Stimulated activated naive CD8-positive, alpha-beta T cell treated with anti-CD3 and anti-CD28 coated beads, Interleukin-15, Interleukin-2, amounts not matched to agents 100 U/mL and 50 U/mL, for 24 hours (primary cell): ENCODE measurements at places on chromosomes 1 and 21.
A peak's percentile ranks its signal among the peaks of the same experiment; 100 is the strongest.

- no peak for DNase-seq
Observed at GRCh38 chr1:168343566-168343965, 62.9 kb downstream of the TBX19 start.

DNA sequence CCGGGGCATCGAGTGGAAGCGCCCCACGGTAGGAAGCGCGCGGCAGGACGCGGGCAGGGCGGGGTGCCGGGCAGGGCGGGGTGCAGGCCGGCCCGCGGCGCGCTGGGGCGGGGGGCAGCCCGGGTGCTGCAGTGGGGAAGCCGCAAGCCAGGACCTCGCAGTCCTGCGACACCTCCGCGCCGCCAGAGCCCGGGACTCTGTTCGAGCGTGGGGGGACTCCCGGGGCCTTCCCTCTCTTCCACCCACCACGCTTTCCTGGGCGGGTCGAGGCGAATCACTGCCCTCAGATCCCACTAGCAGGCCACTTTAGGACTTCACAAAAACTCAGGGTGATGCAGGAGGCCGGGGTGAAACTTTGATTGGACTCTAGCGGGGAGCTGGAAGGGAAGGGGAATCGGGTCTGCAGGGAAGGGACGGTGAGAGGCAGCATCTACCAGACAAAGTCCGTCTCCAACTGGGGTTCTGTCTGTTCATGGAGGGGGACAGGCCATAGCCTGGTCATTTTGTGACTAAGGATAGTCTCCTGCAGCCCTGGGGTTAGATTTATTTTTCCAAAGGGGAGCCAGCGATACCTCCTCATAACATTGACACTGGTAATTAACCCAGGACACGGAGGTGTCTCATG is 623 bp downstream of the CAPN2 start:
- peak; percentile 63 for DNase-seq

GRCh38 chr21:43975469-43976098 is 36.5 kb upstream of the TRAPPC10 start:
- DNase-seq = peak; percentile 86

- DNase-seq = no peak
Observed at GRCh38 chr1:236176337-236177336, 34.3 kb downstream of the GPR137B start.

GRCh38 chr1:77228836-77229235 is 9.6 kb upstream of the PIGK start:
- no peak for DNase-seq

DNA sequence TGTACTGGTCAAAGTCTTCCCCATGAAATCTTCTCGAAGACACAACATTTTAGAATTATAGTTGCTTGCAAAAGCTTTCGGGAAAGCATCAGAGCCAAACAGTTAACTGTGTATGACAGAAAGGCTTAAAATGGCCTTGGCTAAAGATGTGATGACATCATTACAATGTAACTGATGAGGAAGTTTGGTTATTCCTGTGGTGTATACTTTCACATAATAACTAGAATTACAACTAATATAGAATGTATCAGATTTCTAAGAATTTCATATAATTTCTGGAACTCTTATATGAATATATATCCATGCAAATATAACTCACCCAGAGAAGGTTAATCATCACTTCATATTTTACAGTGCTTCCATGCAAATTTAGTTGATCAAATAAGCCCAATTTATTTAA is 8.4 kb downstream of the TP73 start:
- DNase-seq = no peak

DNA sequence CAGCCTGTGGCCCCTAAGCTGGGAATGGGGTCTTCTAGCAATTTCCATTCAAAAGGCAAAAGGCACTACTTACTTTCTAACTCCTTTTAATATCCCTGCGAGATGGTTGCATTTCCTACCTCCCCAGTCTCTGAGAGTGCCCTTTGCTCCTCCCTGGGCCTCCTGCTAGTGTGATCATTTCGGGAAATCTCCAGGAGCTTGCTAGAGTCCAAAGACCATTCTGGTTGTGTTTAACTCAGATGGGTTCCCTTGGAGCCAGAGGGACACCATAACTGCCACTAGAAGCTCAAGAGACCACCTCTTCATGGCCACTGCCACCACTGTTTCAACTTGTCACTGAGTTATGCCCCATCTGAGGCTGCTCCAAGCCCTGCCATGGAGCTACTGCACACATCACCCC is 34.4 kb upstream of the CYP4B1 start:
- DNase-seq = no peak

DNA sequence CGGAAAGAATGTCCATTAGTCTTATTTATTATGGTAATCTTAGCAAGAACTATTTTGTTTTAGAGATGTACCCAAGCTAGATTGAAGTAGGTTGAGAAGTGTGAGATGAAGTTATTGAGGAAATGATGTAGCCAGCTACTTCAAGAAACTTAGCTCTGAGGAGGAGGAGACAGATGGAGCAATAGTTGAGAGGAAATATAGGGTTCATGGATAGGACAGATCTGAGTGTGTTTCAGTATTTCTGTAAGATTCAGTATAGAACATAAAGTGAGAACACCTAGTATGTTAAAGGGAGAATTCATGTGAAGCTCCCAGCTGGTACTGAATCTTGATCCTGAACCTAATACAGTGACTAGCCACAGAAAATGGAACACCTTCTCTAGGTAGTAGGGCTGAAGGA is 28.9 kb downstream of the TSNAX start:
- no peak for DNase-seq

DNA sequence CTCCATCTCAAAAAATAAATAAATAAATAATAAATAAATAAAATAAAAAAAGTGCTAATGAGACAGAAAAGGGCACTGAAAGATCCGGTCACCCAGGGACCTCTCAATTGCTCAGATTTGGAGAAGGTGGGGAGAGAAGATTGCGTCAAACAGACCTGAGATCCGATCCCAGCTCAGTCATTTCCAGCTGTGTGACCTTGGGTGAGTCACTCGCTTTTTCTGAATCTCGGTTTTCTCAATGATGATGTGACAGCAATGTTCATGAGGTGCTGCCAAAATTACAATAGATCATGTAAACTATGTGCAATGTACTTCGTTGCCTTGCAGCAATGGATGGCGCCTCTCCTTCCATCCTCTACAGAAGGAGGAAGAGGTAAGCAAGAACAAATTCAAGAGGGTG is 11.1 kb upstream of the MEF2D start:
- no peak for DNase-seq

GRCh38 chr1:180094705-180095295 is 59.9 kb upstream of the QSOX1 start:
- DNase-seq = no peak

GRCh38 chr1:206023695-206024094 is at the start of gene CTSE:
Gene CTSE, minus strand, starts transcription at chr1:206023895. Its CDS starts 104 bp downstream, at chr1:206023791.
- no peak for DNase-seq

DNA sequence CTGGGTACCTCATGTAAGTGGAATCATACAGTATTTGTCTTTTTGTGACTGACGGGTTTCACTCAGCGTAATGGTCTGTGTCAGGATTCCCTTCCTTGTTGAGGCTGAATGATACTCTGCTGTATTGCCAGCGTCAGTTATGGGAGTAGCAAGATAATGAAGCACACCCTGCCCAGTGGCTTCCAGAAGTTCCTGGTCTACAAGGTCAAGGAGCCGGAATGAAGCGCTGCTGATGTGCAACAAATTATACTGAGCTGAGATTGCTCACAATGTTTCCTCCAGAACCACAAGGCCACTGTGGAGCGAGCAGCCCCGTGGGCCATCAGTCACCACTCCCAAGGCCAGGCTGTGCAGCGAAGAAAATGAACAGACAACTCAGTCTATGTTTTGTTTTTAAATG is 24.0 kb upstream of the TDRD10 start:
- no peak for DNase-seq

GRCh38 chr1:200588698-200589097 is 31.9 kb downstream of the KIF14 start:
- DNase-seq = no peak

DNA sequence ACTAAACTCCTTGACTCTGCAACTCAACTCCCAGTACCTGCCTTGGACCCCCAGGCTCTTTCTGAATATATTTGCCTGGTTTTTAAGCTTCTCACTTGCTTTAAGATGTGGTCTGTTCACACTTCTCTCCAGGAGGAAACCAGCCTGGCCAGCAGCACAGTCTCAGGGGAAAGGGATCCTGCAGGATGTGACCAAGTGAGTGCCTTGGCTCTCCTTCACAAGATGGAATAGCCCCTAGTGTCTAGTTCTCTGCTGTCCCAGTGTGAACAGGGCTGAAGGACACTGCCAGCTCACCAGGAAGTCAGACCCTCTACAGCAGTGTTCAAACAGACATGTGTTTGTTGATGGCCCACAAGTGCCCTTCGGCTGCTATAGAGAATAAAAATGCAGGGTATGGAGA is 32.9 kb downstream of the CD244 start:
- no peak for DNase-seq

DNA sequence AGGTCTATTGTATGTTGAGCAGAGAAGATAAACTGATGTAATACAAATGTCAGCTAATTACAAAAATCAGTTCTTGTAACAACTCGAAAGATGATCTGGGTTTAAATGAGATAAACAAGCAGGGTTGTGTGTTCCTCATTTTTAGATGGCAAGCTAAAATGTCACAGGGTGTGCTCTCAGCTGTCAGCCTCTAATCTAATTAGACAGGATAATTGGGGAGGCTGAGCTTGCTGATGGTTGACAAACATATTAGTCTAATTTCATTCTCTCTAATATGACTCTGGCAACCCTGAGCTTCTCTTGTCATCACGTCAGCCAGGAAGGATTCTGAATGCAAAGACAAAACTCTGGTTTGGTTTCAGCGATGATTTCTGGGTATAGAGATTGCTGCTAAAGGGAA is 335.3 kb upstream of the KAZN start:
- no peak for DNase-seq

- no peak for DNase-seq
Observed at GRCh38 chr1:75502776-75503175, 108.1 kb downstream of the SLC44A5 start.

- no peak for DNase-seq
Observed at GRCh38 chr1:207882692-207883091, 28.2 kb downstream of the CD34 start.

- no peak for DNase-seq
Observed at GRCh38 chr1:87969040-87969439, 640.4 kb downstream of the LMO4 start.

DNA sequence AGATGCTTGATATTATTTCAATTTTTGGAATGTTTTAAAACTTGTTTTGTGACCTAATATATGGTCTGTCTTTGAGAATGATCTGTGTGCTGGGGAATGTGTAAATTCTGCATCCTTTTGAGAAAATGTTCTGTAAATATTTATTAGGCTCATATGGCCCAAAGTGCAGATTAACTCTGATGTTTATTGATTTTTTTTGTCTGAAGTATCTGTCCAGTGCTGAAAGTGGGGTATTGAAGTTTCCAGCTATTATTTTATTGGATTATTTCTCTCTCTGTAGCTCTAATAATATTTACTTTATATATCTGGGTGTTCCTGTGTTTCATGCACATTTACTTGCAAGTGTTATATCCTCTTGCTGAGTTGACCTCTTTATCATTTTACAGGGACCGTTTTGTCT is 1397.2 kb downstream of the PLA2G4A start:
- DNase-seq = no peak

DNA sequence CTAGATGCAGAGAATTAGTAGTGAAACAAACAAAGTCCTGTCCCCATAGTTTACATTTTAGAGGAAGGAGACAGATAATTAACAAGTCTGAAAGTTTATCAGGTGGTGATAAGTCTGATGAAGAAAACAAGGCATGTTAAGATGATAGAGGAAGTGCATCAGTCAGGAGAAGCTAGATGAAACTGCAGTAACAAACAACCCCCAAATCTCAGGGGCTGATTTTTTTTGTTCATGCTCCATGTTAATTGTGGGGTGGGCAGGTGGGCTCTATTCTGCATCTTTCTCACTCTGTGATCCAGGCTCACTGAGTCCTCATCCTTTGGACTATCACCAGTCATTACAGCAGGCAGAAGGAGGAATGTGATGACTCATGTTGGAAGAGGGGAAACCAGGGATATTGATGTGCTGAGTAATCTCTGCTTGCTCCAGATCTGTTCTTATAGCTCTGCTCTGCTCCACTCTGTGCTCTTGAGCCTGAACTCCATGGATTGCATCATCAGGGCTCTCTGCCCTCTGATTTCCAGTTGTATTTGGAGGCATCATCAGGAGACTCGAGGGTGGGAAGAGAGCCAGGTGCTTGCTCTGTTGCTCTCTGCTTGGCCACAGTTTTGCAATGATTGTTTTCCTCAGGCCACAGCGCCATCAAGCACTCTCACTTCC is 166.9 kb downstream of the IER5 start:
- DNase-seq = no peak

- no peak for DNase-seq
Observed at GRCh38 chr1:21724098-21724497, 54.9 kb upstream of the RAP1GAP start.

- DNase-seq = no peak
Observed at GRCh38 chr21:14538483-14538882, 7.6 kb downstream of the SAMSN1 start.

GRCh38 chr1:174028495-174028894 is 6.3 kb upstream of the RC3H1 start:
- no peak for DNase-seq

DNA sequence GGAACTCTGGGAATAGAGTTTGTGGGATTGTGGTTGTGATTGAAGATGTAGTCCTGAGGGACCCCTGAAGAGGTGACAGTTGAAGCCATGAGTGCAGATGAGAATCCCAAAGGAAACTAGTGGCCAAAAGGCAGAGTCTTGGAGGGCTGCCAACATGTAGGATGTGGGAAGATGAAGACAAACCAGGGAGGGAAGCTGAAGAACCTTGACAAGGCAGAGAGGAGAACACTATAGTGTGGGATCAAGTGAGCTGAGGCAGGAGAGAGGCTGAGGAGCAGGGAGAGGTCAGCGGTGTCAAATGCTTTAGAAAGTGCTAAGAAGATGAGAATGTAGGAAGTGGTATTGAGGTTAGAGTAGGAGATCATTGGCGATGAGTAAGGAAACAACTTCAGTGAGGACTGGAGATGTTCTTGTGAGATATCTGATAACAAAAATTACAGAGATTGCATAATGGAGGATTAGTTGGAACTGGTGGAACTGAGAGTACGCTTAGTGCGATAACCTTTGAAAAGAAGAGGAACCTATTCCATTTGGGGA is 88.5 kb upstream of the VCAM1 start:
- no peak for DNase-seq

- DNase-seq = no peak
Observed at GRCh38 chr1:111372336-111372965, 55.1 kb downstream of the OVGP1 start.

DNA sequence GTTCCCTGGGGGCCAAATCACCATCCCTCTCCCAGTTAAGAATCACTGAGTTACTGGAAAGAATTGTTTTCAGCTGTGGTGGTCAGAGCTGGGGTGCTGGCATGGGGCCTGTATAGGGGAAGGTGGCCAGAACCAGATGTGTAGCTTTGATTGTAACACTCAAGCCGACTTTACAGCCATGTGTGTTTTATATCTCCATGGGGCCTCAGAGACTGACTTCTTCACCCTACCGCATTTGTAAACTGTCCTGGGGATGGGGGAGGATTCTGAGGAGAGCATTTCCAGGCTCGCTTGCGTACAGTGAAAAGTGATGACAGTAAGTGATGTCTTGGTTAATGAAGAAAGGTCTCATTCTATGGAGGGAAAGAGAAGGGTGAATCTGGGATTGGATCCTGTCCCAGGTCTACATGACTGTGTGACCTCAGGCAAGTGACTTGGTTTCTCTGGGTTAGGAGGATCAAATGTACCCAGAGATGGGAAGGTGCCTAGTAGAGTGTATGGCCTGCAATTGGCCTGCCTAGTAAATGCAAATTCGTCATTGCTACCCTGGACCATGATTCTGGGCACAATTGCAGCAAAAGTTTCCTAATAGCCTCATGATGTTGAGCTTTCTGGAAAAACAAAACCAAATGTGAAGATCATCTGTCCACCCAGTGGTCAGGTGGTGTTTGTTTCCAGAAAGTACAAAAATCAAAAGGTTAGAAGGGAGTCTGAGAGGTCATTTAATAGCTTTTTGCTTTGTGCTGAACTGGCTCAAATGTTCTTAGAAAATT is 49.7 kb upstream of the RCC2 start:
- no peak for DNase-seq
